A172 (cell line): ENCODE measurements at places on chromosomes 6 and 20.

GRCh38 chr6:13422681-13423221 is 64.6 kb downstream of the GFOD1 start:
- peak; percentile 42 for DNase-seq

GRCh38 chr6:146351018-146351417 is 192.6 kb upstream of the RAB32 start:
- no peak for DNase-seq

DNA sequence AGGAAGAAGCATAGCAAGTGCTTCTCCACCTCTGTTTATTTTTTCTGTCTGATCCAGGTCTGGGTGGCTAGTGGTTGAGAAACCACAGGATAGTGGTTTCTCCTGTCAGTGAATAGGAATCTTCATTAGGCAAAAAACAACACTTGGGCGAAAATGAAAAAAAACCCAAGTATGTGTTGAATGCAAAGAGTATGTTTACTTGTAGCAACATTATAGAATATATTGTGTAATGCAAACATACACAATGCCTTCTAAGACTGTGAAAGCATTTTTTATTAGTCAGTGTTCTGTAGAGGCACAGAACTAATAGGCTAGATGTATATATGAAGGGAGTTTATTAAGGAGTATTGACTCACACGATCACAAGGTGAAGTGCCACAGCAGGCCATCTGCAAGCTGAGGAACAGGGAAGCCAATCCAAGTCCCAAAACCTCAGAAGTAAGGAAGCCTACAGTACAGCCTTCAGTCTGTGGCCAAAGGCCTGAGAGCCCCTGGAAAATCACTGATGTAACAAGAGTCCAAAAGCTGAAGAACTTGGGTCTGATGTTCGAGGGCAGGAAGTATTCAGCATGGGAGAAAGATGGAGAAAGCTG is 111.1 kb downstream of the UST start:
- peak; percentile 48 for DNase-seq

- no peak for DNase-seq
Measured at GRCh38 chr20:2698186-2698817, 5.7 kb downstream of the EBF4 start.

DNA sequence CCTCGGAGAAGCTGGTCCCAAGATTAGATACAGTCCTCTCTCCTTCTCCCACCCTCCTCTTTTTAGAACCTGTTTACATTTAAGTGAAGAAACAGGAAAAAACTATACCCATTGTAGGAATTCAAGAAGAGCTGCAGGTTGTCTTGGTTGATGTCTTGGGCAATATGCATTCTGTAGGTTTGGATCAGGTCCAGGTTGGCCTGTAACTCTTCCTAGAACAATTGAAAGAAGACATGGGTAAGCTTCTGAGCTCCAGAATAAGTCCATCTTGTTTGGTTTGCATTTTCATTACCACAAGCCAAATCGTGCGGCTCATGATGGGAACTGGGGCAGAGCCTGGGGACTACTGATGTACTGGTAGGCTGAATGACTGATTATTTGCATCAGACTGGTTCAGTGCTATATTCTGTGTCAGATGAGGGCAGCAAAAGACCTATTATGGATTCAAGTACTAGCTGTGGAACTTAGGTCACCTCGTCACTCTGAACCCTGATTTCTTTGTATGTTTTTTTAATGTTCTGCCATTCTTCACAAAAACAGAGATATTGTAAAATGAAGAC is 20.3 kb upstream of the SLA2 start:
- no peak for DNase-seq

GRCh38 chr6:116697480-116697879 is 16.5 kb downstream of the KPNA5 start:
- DNase-seq: no peak

DNA sequence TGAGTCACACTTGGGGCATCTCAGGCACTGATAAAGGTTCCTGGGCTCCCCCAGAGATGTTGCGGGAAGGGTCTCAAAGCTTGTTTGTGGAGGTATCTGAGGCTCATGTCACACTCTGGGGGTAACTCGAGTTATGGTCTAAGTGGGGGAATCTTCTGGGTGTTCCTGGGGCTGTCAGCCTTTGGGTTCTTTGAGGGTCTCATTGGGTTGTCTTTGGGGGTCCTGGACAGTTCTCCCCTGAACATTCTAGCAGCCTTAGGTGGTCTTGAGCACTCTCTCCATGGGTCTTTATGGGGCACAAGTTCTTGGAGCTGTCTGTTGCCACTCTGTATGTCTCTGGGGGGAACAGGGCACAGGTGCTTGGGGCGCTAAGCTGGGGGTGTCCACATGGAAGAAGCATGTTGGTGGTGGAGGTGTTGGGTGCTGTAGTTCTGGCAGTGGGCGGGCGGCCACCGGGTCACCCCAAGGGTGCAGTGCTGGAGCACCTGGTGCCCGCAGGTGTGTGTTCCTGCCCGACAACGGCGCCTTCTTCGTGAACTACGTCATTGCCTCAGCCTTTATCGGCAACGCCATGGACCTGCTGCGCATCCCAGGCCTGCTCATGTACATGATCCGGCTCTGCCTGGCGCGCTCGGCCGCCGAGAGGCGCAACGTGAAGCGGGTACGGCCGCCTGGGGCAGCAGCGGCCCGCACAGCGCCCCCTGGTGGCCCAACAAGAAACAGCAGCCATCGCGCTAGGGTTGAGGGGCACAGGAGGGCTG is 7.1 kb upstream of the CAPN11 start:
- DNase-seq: no peak

DNA sequence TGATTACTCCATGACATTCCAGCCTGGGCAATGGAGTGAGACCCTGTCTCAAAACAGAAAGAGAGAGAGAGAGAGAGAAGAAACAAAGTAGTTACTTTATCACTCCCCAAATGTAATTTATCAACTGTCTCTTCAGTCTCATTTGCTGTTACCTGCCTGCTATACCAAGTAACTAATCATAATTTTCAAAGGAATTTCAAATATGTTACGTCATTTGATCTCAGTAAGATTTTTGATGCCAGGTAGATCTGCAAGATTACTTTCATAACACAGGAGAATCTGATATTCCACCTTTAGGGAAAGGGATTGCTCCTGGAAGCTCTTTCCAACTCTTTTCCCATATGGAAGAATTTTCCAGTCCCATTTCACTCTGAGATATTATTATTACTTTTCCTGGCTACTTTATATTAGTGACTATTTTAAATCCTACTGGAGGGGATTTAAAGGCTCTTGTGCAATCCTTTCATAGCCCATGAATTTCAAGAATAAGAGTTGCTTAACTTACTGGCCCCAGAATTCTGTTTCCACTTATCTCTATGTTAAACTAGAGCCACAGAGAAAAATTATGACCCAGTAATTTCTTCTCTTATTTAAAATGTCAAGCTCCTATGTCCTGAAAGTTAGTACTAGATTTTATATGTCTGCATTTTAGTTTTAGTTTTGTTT is 390.2 kb upstream of the FLRT3 start:
- DNase-seq: no peak

- no peak for DNase-seq
Measured at GRCh38 chr20:50930976-50931305, 296 bp downstream of the ADNP start.

DNA sequence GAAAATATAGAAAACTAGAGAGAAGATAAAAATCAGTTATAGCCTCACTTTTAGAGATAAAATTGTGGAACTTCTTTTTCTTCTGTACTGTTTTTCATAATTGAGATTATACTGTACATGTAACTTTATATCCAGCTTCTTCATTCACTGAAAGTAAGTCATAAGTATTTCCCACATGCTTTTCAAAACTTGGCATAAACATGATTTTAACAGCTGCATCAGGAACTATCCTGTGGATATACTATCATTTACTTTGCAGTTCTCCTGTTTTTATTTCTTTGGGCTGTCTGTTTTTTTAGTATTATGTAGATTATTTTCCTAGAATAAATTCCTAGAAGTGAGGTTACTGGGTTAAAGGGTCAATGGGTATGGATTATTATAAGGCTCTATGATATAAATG is 14.8 kb downstream of the DSTN start:
- no peak for DNase-seq

- DNase-seq: peak; percentile 62
Measured at GRCh38 chr6:113825781-113826180, 31.4 kb upstream of the MARCKS start.

DNA sequence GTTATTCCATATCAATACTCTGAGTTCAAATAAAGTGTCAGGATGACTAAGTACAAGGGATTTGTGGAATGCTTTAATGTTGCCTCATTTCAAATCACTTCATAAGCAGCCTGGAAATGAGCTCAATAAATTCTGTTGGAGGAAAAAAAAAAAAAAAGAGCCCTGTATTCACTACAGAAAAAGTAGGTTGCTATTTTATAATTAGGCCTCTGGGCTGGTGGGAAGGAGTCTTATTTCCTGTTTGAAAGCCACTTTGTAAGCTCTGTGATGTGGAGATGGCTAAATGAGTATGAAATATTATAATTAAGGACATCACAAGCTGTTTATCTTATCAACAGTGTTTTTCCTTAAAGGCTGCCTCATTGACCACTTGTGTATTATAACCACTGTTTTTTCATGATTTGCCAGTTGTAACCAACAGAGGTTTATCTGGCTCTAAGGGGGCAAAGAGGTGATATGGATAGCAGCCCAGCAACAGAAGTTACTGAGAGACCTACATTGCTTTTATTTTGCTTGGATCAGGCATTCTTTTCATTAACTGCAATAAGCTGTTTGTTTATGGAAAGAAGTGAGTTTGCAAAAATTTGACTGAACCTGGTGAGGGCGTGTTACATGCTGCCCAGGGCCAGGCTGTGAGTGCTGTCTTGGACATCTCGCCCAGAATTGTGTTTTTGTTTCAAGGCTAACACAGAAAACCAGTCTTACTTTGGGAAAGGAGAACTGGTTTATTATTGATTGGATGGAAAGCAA is 563.3 kb upstream of the MAP3K7 start:
- DNase-seq: no peak

GRCh38 chr6:12243169-12243568 is 47.0 kb upstream of the EDN1 start:
- no peak for DNase-seq

DNA sequence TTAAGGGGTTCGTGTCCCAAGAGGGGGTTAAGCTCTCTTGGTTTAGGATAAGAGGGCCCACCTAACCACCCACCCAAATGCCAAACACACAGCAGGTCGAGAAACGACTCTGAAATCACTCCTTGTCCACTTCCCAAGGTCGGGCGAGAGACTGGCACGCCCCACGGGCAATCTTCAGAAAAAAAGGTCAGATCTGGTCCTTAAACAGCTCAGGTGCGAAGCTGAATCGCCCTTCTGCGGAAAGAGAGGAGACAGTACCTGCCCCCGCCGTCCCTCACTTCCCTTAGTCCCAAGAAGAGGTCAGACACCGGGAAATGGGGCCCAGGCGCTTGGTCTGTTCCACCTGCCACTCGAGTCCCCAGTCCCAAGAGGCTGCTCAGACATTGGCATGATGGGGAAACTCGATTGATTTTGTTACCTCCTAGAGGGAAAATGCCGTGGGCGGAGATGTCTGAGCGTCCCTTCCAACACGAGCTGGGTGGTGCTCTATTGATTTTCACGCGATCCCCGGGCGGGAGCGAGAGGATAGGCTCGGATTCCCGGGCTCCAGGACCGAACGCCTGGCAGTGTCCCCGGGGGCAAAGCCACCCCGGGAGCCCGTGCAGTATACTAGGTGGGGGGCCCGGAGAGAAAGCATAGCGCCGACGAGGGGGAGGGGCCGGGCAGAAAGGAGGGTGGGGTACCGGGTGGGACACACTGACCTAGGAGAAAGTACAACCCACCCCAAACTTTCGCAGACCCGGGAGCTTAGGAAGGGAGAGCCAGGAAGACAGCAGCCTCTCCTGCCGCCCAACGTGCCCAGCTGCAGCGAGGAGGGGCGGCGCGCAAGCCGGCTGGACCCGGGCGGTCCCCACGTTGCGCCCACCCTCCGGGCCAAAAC is 1.1 kb upstream of the SAMD5 start:
- DNase-seq: no peak
